Stimulated activated CD4-positive, alpha-beta T cell treated with anti-CD3 and anti-CD28 coated beads, TNF-alpha, amount 100 ng/mL, for 4 hours (primary cell): ENCODE measurements at places on chromosomes 2 and 18.

DNA sequence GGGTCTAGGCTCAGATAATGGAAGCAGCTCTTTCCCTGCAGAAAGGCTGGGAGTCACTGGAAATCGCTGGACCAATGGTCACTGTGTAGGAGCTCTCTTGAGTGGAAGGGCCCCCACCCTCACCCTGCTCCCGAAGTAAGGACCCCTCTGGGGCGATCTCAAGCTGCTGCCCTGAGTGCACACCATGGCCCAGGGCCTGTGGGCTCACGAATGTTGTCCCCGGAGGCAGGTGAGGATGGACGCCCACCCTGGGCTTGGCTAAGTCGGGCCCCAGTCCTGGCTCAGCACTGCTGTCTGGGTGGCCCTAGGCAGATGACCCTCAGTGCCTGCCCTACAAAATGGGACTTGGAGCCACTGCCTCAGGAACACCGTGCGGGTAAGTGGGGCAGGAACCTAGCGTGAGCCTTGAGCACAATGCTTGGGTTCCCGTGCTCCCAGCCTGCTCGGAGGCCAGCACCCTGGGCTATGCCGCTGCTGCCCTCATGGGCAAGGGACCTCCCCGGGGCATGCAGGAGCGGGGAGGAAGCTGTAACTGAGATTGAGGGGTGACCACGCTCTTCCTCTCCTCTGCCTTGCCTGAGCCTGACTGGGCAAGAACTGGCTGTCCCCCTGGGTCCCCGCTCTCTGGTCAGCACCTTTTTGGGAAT lies 3.7 kb downstream of the D2HGDH start:
- DNase-seq: no peak

DNA sequence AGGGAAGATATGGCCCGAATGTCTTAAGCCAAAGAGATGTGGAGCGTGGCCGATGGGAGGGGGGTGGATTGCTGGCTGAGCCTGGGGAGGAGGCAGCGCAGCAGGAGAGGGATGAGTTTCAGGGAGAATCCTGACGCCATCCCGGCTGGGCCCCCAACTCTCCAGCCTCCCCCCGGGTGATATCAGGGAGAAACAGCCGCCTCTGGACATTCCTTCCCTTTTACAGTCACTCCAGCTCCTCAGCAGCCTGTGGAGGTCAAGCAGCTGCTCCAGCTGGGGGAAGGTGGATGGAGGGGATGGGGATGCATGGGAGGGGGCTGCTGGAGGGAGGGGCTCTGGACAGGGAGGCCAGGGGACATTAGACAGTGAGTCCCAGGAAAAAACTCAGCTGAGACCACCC lies 9.5 kb upstream of the DES start:
- DNase-seq: no peak

DNA sequence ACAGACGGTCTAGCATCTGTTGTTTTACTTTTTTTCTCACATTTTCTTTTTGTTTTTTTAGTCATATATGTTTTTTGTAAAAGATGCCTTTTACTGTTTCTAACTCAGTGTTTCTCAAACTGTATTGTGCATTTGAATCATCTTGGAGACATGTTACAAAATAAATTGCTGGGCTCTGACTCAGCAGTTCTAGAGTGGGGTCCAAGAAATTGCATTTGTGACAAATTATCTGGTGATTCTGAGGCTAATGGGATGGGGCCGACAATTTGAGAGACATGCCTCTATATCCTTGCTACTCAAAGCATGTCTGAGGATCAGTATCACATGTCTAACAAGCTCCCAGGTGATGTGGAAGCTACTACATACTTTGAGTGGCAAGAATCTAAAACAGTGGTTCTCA lies 478.8 kb downstream of the PLCL1 start:
- no peak for DNase-seq

DNA sequence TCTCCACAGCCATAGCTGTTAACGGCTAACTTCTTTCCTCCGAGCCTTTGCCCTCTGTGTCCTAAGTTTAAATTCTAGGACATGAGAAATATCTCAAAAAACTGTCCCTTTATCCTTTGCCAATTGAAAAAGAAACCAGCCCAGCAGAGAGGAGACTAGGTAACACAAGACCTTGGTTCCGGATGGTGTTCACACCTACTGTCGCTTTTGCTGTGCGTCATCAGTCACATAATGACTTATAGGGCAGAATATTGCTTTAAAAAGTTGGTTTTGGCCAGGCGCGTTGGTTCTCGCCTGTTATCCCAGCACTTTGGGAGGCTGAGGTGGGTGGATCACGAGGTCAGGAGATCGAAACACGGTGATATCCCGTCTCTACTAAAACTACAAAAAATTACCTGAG lies 66.2 kb downstream of the SP3 start:
- DNase-seq: no peak

GRCh38 chr2:224938651-224939182 lies 103.6 kb downstream of the DOCK10 start:
- no peak for DNase-seq

DNA sequence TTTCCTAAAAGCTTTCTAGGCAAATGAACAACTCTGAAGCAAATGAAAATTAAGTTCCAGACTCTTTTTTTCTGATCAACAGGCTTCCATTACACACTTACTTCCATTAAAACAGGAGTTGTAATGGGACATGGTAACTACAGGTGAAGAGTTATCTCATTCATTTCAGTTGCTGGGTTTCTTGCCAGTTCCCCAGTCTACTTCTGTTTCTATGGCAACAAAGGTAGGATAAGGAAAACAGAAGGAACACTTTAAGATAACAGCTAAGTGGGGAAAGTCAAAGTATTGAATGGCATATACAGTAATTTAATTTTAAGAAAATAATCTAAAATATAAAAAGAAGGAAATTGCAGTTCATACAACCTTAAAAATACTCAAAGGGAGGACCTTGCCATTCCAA lies 25.1 kb downstream of the BAZ2B start:
- DNase-seq: no peak

DNA sequence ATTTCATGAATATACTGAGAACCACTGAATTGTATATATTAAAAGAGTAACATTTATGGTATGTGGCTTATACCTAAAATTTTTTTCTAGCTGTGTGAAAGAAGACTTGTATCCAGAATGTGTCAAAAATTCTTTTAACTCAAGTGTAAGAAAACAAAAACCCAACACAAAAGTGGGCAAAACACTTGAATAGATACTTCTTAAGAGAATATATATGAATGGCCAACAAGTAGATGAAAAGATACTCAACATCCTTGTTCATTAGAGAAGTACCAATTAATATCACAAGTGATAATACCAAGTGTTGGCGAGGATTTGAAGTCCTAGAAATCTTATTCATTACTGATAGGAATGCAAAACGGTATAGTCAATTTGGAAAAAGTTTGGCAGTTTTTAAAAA lies 107.2 kb upstream of the MYO3B start:
- DNase-seq: no peak

- DNase-seq: no peak
Observed at GRCh38 chr18:7000484-7001096, 117.0 kb downstream of the LAMA1 start.

- no peak for DNase-seq
Observed at GRCh38 chr2:168345601-168346000, 98.2 kb upstream of the STK39 start.

DNA sequence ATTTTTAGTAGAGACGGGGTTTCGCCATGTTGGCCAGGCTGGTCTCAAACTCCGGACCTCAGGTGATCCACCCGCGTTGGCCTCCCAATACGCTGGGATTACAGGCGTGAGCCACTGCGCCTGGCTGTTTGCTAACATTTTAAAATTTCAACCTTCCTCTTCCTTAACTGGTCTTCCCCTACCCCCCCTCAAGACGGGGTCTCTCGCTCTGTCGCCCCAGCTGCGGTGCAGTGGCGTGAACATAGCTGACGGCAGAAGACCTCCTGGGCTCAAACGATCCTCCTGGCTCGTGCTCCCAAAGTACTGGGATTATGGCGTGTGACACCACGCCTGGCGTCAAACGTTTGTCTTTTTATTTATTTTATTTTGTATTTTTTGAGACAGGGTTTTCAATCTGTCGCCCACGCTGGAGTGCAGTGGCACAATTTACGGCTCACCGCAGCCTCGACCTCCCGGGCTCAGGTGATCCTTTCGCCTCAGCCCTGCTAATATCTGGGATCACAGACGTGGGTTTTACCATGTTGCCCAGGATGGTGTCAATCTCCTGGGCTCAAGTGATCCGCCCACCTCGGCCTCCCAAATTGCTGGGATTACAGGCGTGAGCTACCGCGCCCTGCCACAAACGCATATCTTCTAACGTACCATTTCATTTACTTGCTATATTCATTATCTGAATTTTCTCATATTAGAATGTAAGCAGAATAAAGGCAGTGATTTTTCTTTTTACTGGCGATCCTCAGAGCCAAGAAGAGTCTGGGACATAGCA lies 984 bp upstream of the MSH2 start:
- no peak for DNase-seq

DNA sequence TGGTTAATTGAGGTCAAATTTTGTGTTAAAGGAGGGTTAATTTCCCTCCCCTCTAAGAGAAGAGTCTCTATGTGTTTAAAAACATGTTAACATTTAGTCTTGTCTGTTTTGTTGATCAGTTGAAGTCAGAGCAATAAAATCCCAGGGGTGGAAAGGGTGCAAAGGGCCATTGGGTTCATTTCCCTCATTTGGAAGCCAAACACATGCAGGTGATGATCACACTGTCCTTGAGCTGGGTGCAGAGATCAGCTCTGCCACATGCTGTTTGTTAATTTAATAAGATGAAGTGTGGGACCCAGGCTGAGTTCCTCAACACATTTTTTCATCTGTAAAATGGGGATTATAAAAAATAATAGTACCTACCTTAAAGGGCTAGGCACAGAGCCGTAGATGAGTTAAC lies 260.9 kb downstream of the LPIN1 start:
- DNase-seq: no peak

DNA sequence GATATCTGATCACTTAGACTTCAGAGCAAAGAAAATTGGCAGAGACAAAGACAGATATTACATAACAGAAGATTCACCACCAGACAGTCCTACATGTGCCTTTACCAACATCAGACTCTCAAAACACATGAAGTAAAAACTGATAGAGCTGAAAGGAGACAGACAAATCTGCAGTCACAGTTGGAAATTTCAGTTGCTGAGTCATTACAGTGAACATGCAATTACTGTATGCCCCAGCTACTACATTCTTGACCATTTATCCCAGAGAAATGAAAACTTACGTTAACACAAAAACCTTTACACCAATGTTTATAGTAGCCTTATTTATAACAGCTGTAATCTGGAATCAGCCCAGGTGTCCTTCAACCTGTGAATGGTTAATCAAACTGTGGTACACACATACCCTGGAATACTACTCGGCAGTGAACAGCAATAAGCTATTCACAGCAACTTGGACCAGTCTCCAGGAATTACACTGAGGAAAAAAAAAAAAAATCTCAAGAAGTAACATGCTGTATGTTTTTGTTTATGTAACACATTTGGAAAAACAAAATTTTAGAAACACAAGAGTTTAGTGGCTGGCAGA lies 7.5 kb upstream of the SCLY start:
- no peak for DNase-seq

DNA sequence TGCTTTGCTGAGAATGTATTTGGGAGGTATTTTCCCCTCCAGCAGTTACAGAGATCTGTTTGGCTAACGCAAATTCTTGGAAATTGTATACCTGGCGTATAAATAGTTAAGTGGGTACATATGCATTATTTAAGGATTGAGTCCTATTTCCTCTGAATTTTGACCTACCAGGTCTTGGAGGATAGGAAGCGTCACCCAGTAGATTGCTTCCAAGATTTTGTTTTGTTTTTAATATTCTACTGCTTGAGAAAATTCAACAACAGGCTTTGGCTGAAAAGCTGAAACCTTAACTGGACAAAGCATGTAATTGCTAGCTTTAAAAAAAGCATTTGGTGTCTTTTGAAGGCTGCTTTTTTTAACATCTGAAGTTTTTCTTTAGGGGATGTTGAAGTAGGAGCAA lies 150.1 kb downstream of the WDSUB1 start:
- DNase-seq: no peak

- no peak for DNase-seq
Observed at GRCh38 chr2:101806123-101806522, 108.6 kb downstream of the MAP4K4 start.

GRCh38 chr2:81247648-81248047 lies 943.1 kb upstream of the LRRTM1 start:
- DNase-seq: no peak

GRCh38 chr2:199818026-199818425 lies 33.0 kb downstream of the FTCDNL1 start:
- no peak for DNase-seq

GRCh38 chr18:33317640-33318039 lies 122.9 kb downstream of the CCDC178 start:
- DNase-seq: no peak

GRCh38 chr2:241677392-241677791 lies 9.2 kb downstream of the DTYMK start:
- DNase-seq: no peak

- DNase-seq: no peak
Observed at GRCh38 chr2:229640636-229641035, 73.7 kb downstream of the DNER start.

DNA sequence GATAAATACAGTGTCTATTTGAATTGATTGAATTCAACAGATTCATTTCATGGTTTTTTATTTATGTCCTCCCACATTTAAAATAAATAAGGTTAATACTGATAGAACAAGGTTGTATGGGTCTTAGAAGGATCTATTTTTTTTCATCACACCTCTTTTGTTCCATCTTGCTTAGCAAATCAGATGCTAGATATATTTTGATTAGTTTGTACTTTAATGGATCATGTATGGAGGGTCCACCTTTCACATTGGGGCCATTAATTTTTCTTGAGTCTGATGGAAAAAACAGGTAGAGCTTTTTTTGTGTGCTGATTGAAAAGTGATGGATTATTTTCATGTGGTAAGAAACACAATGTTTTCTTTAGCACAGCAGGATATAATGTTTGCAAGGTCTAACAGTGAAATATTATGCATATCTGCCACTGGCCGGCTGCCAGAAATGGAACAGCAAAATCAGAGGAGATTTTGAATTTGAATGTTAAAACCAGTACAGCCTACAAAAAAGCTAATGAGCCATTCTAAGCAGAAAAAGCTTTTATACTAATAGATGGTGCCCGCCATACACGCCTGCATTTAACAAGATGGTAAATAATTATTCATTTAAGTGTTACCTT lies 188.1 kb upstream of the ETAA1 start:
- no peak for DNase-seq

DNA sequence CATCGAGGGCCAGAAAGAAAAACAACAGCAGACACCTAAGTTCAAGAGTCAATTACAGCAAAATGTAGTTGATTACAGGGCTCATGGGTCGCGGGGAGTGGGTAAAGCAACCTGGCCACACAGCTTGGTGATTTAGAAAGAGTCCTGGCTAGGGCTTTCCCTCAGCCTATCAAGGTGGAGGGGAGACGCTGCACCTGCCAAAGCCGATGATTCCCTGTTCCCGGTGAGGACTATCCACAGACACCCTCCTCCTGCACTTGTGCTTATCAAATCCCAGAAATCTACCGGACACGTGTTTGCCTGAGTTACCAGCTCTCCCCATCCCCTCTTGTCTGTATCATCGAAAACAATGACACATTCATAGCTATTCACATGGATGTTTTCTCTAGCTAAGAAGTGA lies 7.0 kb upstream of the SOX11 start:
- no peak for DNase-seq

DNA sequence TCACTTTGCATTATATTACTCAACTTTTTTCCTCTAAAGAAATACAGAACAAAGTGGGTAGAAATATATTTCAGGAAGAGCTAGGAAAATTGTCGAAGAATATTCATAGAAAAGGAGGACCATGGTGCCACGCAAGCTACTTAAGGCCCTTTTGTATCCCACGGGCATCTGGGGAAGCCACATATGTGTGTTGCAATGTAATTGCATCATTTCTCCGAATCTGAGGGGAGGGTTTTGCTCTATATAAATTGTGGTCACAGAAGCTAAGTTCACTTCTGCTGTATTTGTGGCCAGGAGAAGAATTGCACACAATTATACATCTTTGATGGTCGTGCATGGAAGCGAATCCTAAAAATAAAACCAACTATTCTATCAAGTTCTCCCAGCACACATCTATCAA lies 360.3 kb downstream of the IRS1 start:
- no peak for DNase-seq
